Jurkat, Clone E6-1 (cell line): ENCODE measurements at places on chromosomes 7 and 10.

DNA sequence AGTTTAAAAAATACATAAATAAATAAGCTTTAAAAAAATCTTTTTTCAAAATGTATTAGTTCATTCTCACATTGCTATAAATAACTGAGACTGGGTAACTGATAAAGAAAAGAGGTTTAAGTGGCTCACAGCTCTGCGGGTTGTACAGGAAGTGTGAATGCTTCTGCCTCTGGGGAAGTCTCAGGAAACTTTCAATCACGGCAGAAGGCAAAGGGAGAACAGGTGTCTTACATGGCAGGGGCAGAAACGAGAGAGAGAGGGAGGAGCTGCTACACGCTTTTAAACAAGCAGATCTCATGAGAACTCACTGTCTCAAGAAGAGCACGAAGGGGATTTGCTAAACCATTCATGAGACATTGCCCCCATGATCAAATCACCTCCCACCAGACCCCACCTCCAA, 114.6 kb downstream of the DNAJC1 start:
- DNase-seq: peak; percentile 93

GRCh38 chr7:31882187-31882586, 188.0 kb downstream of the PDE1C start:
- no peak for DNase-seq

DNA sequence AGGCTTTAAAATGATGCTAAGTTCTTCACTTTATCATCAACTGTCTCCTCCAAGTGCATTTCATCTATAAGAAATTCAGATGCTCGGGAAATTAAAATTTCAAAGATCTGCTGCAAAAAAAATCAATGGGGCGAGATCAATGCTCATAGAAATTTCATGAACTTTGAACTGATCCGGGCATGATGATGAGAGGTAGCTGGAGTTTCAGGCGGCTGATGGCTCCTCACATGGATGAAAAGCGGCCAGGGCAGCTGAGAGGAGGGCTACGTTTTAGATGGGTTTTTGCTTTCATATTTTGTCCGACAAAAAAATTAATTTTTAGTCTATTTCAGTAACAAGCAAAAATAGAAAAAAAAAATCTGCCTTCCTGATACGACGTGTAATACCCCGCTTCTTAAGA, 109.9 kb downstream of the EBF3 start:
- DNase-seq: no peak

DNA sequence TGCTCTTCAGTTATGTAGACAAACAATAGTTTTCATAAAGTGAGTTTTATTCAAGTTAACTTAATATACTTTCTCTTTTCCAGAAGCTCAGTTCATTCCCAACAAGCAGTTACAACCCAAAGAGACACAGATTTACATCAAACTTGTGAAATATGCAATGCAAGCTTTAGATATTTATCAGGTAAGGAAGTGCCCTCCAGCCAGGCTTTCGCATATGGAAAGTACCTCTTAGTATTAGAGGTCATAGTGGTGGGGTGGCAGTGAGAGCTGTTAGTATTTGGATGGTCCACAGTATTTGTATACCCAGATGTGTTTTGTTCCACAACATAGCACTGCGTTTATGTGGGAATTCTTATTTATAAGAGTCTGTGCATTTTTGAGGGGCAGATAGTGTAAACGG, 32.1 kb downstream of the TRRAP start:
- no peak for DNase-seq

DNA sequence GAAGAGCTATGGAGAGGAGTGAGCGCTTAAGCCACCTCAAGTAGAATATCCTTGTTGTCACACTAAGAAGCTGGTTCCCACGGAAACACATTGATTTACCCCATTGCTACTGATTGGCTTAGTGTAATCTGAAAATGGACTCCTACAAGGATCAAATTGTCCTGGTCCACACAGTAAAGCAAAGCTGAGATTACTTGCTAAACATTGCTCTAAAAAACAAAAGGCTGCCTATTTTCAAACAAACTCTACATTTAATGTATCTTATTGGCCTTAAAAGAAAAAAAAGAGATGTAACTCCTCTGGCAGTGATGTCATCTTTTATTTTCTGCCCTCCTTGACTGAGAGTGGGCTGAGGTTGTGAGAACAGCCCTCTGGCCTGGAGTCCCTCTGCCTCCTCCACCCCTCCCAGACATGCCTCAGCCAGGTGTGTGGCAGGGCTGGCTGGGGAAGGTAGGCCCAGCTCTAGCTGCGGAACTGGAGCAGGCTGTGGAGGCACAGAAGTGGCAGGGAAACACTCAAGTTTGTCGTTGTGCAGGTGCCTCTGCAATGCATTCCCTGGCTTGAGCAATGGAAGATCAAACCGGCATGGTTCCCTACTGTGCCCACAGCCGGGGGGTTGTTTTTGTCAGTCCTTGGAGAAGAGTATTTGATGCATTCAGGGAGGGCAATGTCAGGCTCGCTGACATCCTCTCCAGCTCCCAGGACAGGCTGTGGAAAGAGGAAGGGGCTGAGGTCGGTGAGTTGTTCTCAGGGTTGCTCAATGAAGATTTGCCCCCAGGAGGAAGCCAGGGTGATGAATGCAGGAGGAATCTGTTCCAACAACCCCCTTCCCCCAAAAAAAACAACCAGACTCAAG, 9.1 kb downstream of the KLF6 start:
- DNase-seq: no peak

- no peak for DNase-seq
Observed at GRCh38 chr10:84599254-84599653, 270.9 kb downstream of the CCSER2 start.

DNA sequence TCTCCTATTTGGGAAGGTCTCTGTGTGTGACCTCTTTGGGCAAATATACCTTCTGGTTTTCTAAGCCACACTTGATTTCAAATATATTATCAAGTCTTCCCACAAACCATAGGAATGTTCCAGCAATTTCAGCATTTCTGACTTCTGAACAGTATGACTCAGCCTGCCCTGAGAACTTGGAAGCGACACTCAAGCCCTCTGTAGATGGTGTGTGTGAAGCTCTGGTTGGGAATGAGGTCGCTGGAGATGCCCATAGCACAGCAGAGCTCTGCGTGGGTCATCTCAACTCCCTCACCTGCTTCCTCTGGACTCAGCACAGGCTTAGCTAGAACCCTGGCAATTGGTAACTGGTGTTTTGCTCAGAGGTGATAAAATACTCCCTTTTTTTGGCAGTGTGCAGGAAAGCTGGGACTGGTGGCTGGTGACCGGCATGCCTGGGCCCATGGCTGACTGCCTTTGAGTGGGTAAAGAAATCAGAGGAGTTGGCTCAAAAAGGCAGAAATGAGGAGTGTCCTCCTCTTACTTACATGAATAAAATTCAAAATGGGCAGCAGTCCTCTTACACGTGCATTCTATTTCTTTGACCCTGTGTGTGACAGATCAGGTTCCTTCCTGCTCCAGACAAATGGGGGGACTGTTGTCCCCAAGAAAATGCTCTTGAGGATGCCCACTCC, 87.5 kb upstream of the NRP1 start:
- no peak for DNase-seq

DNA sequence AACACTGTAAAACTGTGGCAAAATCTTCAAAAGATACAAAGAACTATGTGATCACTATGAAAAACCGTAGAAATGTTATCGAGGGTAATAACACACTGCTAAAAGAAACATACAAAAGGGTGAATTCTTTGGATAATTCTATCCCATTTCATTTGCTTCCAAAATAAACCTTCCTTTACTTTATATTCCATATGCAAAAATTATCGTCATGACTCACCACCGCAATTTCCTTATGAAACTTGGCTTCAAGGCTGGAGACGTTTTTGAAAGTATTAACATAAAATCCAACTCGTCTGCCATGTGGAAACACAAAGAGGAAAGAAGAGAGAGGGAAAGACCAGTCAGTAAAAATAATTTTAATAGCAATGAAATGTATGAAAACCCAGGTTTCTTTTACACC, 165.2 kb downstream of the AMPH start:
- DNase-seq: no peak

DNA sequence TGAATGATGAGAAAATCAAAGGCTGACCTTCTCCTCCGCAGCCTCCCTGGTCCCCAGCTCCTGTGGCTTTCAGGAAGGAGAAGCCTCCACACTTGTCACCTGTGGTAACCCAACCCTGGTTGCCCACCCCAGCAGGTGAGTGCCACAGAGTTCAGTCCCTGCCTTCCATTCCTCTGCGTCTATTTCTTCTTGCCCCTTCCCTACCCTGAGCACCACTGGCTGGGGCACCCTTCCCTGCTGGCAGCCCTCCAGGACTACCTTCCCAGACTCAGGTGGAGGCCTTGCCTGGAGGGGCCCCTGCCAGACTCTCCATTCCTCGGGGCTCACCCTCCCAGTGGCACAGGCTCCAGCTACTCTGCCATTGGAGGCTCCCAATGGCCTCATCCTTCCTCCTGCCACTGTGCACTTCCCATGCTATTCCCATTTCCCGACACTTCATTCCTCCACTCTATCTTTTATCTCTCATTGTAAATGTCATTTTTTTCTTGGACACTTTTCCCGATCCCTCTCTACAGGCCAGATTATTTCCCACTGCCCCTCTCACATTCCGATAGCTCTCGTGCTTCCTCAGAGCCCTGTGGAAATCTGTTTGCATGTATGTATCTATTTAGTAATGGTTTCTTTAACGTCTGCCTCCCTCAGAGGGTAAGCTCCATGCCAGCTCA, 90.6 kb upstream of the PCBD1 start:
- no peak for DNase-seq

DNA sequence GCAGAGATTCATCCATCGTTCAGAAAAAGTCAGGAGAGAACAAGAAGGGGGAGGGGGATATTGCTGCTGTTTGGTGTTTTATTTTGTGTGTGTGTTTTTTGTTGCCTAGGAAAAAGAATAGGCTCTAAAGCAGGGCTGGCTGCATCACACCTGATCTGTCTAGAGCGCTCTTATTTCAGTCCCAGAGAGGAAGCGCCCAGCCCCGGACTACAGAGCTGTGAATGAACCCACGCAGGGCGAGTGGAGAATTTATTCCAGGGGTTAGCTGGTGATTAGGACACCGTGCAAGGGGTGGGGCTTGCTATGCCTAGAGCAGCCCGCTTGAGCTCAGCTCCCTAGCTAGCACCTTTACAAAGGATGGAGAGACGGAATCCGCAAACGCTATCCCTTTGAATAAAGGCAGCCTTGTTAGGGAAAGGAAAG, 621 bp upstream of the FAM13C start:
- no peak for DNase-seq

DNA sequence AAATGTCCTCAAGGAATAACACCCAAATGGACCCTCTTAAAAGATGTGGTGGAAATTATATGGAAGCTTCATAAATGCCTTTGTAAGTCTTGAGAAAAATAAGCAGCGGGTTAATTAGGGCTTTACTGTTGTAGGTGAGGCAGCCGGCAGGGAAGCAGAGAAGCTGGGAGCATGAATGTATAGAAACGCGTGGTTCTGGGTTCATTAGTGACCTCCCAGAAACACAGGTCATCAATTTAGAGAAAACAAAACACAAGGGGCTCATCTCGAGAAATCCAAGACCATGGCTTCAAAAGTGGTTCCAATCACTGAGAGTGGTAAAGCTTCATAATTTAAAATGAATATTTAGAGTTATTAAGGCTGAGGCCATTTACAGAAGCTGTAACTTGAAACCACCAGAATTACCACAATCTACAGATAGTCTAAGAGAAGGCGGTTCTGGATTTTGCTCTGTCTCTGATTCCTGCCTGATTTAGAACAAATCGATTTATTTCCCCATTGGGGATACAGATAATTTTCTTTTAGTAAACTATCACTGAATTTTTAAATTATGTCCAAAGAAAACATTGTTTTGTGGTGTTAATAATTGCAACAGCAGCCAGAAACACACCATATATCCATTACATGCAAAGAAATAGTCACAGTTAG, 20.7 kb downstream of the GARIN1A start:
- DNase-seq: no peak

- no peak for DNase-seq
Observed at GRCh38 chr10:129024046-129024445, 443.0 kb upstream of the MGMT start.

- no peak for DNase-seq
Observed at GRCh38 chr10:49518566-49518965, 20.4 kb downstream of the ERCC6 start.

DNA sequence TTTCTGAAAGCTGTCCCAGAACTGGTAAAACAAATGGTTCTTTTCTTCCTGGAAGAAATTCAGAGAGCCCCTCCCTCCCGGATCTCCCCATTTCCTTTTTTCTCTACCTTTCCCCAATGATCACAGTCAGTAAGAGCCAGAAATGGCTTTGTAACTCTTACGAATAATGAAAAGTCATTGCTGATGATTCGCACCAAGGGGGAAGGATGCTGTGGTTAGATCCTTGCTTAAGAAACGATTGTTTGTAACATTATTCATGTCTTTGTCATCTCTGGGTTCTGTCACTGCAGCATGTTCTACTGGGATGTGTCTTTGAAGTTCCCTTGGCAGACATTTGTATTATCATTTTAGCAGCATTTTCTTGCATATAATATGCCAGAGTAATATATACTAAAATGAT, 138.9 kb downstream of the CACNB2 start:
- no peak for DNase-seq

DNA sequence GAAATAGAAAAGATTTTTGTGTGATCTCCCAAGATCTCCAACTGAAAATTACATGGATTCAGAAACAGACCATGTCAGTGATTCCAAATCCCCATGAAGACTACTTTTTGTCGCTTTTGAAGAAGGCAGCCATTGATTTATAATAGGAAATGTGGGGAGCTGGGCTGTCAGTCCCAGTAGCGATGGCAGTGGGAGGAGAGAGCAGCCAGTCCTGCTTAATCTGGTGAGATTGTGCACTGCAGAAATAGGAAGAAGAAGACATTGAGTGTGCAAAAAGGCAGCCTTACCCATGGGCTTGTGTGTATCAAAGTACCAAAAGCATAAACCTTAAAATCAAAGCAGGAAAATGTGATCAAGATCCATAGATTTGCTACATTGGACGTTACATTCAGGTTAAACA, 4.8 kb downstream of the ADRB1 start:
- DNase-seq: no peak

DNA sequence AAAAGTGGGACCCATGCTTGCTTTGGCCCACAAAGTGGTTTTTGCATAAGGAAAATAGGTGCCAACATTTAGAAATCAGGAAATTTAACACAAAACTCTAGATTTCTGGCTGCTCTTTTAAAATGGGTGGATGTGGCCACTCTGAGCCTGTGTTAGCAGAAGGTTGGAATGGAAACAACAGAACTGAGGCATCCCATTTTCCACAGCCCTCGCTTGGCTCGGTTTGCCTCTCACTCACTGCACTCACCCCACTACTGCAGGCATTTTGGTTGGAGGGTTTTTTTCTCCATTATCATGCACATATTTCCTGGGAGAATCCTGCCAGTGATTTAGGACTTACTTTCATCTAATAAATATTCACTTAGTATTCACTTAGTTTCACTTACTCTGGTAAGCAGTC, 178.9 kb downstream of the BICC1 start:
- no peak for DNase-seq

DNA sequence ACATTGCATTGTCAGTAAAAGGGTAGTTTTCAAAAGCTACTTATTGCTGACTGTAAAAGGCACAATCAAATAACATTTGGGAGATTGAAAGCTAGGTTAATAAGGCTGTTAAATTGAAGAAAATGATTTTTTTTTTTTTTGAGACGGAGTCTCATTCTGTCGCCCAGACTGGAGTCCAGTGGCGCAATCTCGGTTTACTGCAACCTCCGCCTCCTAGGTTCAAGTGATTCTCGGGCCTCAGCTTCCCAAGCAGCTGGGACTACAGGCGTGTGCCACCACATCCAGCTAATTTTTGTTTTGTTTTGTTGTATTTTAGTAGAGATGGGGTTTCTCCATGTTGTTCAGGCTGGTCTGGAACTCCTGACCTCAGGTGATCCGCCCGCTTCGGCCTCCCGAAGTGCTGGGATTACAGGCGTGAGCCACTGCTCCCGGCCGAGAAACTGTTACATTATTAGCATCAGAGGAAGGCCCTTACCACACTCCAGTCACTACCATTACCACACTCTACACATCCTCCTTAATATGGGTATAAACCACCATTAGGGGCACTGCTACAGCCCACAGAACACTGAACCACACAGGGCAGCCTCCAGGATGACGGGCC, 1.0 kb downstream of the CYP51A1 start:
- no peak for DNase-seq
